Cardiac fibroblast (primary cell): ENCODE measurements at places on chromosomes 7 and 10.

DNA sequence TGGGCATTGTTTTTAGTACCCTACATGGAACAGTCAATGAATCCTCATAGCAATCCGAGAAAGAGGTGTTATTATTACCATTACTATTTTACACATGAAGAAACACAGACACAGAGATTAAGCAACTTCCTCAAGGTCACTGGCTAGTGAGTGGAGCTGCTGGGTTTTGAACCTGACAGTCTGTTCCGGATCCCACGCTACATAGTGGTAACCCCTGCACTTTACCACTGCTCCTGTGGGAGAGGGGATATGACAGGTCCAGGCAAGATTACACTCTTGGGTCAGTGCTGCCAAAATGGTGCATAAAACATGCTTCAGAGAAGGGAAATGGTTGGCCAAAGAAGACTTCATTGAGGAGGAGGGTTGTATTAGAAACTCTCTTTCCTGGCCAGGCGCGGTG, 185.7 kb downstream of the XPNPEP1 start:
- no peak for DNase-seq

- peak; percentile 12 for DNase-seq
These were observed 229.1 kb downstream of the CUX1 start for GRCh38 chr7:102046373-102047117.

- peak; percentile 58 for DNase-seq
These were observed 84.5 kb upstream of the DYNC1I1 start for GRCh38 chr7:95687759-95688343.

- DNase-seq = no peak
These were observed 66.1 kb upstream of the STK17A start for GRCh38 chr7:43516581-43517342.

DNA sequence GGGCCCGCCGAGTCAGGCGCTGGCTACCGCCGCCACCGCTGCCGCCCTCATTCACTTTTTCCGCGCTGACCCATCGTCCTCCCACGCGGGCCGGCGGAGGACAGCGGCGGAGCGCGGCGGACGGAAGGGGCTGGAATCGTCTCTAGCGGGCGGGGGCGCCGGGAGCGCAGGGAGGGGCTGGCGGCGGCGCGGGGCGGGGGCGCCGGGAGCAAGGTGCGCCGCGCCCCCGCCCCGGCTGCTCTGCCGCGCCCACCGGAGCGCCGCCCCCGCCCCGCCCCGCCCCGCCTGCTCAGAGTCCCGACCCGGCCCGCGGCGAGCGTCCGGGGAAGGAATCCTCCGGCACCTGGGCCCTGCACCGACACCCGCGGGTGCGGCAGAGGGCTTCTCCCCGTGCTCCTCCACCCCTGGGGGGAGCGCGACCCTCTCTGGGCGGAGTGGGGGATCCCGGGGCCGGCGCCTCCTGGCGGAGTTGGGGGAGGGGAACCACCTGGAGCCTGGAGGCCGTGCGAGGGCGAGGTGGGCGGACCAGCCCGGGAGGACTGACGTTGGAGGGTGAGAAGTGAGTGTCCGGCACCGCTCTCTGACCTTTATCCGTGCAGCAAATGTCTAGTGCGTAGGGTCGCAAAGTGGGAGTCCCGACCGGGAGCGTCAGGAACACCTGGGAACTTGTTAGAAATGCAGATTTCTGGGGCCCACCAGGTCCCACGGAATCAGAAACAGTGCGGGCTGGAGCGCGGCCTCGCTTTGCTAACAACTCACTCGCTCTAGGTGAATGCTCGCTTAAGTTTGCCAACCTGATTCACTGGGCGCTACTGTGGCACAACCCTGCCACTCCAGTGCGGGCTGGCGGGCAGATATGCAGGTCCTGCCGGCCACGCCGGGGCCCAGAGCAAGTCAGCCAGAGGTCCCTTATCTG, at the start of gene COBL:
Gene COBL, minus strand, starts transcription at position 144 of the 916 bp plus-strand sequence. CDS start 176 bp downstream, outside the sequence.
- DNase-seq = peak; percentile 3

DNA sequence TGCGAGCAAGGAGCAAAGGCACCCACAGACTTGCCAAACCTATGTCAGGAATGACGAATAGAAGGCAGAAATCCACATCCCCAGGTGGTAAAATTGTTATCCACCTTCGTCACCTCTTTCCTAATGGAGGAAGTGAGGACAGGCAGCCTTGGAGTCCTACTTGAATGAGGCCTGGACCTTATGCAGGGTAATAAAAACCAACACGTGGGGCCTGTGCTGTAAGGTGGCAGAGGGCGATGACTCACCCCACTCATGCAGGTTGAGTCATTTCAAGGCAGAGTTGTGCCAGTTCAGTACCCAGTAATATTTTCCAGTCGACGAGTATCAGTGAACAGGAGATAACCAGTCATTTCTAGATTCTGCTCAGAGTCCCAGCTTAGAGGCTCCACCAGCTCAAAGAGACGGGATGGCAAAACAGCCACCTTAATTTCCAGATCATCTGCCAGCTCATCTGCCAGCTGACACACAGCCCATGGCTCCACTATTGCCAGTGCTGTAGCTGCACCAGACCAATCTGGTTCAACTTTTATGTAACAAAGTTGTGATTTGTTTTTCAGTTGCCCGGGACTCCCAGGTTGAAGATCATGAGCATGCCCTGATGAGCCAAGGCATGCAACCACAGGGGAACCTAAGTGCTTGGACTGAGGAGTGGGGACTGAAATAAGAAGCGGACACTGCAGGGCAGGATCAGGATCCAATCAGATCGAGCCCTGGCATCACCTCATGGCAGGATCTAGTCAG, 176.2 kb upstream of the ITGB1 start:
- peak; percentile 84 for DNase-seq

GRCh38 chr7:108434010-108434409, 22.2 kb downstream of the NRCAM start:
- DNase-seq = no peak

DNA sequence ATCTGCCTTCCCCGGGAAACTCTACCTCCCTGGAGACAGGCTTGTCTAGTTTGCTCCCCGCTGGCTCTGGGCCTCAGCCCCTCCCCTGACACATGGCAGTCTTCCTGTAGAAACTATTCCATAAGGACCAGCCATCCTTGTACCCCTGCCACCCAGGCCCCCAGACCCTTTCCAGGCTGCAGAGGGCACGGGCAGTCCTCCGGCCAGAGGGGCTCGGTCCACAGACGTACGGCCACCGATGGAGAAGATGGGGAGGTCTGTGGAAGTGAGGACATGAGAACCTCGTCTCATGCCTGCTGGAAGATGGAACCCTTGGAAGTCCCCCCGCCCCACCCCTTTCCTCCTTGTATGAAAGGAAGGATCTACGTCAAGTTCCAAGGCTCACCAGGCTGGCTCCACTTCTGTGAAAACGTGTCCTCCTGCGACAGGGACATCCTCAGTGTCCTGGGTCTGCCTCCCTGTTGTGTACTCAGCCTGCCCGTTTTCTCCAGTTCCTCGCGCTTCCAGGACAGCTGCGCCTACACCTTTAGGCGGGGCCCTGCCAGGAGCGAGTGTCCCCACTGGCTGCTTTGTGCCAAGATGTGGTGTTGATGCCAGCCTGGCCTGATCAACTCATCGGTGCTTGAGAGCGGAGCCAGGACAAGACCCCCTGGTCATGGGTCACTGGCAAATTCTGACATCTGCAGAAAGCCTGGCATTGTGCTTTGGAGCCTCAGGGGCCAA, 414.9 kb downstream of the GLRX3 start:
- DNase-seq = no peak

- no peak for DNase-seq
These were observed at the start of gene NRG3 for GRCh38 chr10:81874875-81875466. Gene NRG3 (plus strand): TSS chr10:81875194.

DNA sequence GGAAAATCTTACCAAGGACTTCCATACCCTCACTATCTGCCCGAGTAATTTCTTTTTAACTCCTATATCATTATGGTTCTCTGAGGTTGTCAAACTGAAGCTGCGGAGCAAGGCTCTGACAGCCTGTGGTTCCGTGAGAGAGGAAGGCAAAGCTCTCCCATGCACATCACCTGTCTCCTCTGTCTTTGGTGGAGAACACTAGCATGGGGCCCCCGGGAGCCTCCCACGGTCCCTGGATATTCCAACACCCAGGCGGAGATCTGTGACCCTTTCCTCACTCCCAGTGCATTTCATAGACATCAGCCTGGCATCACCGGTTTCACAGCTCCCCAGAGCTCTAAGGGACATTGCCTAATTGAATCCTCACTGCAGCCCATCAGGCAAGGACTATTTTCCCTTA, 10.4 kb downstream of the RBP4 start:
- DNase-seq = no peak

DNA sequence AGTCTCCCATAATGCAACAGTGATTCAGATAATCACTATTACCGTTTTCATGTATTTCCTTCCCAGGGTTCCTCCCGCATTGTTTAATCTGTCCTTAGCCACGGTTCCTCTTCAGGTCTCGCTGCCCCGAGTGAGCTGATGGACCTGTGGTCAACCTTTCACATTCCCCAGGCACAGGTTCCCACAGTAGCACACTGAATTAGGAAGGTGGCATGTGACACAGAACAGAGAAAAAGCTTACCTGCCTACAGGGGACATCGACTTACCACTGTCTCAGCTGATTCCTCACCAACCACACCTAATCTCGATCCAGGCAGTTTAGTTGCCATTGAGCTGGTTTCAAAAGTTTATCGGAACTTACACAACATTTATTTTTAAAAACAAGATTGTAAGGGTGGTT, 72.2 kb downstream of the MTURN start:
- no peak for DNase-seq

GRCh38 chr7:55458351-55458750, 93.2 kb downstream of the LANCL2 start:
- no peak for DNase-seq

GRCh38 chr10:17206210-17206709, 4.8 kb upstream of the TRDMT1 start:
- peak; percentile 55 for DNase-seq

GRCh38 chr10:80506189-80506575, 31.5 kb upstream of the SH2D4B start:
- no peak for DNase-seq

DNA sequence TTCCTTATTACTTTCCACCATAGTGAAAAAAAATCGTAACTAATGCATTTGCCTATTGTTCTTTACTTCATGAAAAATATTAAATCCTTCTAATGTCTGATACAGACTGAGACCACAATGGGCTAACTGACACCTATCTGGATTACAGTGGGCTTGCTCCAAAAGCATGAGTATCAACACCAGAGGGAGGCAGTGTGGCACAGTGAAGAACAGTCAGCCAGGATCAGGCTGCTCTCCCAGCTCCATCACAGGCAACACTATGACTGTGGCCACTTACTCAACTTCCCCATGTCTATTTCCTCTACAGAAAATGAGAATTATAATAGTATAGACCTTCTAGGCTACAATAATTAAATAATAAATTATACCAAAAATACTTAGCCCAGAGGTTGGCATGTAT, 97.2 kb downstream of the SLC25A13 start:
- peak; percentile 18 for DNase-seq

GRCh38 chr10:100024748-100025147, 15.0 kb upstream of the DNMBP start:
- DNase-seq = no peak

DNA sequence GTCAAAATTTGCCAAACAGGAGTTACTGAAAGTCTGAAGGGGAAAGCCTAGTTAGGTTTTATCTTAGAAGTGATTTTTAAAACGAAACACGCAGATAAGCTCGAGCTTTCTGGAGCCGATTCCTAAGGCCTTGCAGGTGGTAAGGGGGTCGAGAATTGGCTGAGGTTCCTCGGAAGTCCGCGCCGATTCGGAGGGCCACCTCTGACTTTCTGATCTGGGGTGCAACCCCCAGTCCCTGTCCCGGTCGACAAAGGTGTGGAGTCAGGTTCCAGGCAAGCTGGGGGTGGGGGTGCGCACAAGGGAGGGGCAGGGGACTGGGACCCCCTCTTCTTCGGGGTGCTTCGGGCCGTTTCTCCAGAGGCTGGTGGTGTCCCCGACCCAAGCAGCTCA, 701 bp upstream of the CUL1 start:
- peak; percentile 10 for DNase-seq
